ENCODE measurements at places on chromosomes 3 and 15. TPM values are rescaled to one million over a fixed set of nuclear protein-coding genes. Genes with fewer than 3 reads are reported as not detected.

PLOD2 gene
- total RNA-seq, result 423 TPM

SLC28A2 gene
- total RNA-seq, result not detected

ARNT2 gene
- total RNA-seq, result 7.4 TPM

ITIH1 gene
- not detected for total RNA-seq

PCOLCE2 gene
- total RNA-seq, result 205 TPM

COL6A6 gene
- total RNA-seq, result not detected

GRCh38 chr3:58609990-58610389 is 32.8 kb upstream of the FAM107A start:
- peak; percentile 75 for DNase-seq

DNA sequence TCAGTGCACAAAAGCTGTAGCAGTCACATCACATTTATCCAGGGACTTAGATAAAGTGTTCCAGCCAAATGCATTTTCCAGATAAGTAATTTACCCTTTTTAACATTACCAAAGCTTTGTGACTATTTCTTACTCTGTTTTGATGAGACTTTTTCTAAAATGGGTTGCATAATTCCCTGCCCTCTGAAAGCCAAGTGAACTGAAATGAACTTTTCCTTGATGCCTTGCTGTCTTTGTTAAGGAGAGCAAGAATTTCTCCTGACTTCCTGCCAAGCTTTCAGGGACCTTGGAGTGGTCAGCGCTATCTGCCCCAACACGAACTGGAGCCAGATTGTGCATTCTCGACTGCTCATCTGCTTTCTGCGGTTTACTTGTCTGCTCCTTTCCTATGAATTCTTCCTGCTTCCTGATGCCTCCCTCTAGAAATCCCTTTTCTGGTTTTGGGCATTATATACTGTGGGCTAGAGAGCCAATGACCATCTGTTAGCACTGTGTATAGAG is 34.8 kb downstream of the EIF4E3 start:
- DNase-seq, result peak; percentile 49

DNA sequence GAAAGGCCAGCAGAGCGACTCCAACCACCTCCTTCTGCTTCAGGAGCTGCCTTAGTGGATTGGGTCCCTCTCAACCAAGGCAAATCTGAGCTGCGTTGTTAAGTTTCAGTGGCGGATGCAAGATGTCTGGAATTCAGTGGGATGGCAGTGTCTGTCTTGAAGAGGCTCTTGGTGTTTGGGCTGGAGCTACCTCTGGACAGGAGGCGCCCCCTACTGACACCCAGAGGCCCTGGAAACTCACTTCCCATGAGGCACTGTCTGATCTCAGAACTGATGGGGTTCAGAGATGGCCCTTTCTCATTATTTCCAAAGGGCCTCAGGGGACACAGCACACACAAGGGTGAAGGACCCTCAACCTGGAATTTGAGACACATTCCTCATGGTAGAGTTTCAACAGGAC is 6.0 kb upstream of the SLC28A1 start:
- peak; percentile 41 for DNase-seq

DNA sequence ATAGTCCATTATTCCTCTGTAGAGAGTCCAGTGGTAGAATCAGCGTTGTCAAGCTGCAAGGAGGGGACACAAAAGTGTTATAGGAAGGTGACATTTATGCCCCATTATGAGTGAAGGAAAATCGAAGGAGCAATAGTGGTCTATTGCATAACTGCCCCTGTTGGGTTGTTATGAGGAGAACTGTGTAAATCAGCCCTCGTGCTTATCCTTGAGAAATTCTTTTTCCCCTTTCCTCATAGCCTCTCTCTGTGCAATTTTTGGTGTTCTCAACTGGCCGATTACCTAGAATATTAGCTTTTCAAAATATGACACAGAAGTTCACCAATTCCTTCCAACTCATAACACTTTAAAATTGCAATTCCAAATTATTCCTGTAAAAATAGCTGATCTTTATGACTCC is 286.6 kb downstream of the RBMS3 start:
- no peak for DNase-seq

DNA sequence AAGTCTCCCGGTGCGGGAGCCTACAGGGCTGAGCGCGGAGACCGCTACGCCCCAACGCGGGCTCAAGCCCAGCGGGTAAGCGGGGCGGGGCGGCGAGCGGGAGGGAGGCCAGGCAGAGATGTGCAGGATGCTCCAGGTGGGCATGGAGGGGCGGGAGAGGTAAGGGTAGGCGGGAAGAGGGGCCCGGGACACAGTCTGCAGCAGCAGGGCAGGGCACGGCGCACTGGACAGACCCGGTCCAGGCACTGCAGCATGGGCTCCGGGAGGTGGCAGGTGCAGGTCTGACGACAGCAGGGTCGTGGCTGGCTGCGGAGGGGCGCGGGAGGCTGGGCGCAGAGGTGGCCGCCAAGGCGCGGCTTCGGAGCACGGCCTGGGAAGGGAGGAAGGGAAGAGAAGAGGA is 102.8 kb downstream of the GABRB3 start:
- no peak for DNase-seq

- DNase-seq, result no peak
Observed at GRCh38 chr3:186142393-186142932, 33.6 kb upstream of the ETV5 start.

DNA sequence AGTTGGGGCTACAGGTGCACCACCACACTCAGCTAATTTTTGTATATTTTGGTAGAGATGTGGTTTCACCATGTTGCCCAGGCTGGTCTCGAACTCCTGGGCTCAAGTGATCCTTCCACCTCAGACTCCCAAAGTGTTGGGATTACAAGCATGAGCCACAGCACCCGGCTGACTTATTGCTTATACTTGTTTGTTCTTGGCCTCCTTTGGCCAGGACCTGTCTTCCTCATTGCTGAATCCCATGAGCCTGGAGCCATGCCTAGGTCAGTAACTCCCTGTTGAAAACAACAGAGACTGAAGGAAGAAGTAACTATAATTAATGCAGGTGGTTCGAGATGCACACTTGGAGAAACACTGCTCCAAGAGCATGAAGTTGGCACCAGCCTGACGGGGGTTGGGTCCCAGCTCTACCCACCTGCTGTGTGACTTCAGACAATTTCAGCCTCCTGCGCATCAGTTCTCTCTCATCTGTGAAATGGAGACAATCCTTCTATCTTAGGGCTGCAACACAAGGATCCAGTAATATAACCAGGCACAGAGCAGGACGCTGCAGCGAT is 38.9 kb downstream of the CPN2 start:
- peak; percentile 69 for DNase-seq

DNA sequence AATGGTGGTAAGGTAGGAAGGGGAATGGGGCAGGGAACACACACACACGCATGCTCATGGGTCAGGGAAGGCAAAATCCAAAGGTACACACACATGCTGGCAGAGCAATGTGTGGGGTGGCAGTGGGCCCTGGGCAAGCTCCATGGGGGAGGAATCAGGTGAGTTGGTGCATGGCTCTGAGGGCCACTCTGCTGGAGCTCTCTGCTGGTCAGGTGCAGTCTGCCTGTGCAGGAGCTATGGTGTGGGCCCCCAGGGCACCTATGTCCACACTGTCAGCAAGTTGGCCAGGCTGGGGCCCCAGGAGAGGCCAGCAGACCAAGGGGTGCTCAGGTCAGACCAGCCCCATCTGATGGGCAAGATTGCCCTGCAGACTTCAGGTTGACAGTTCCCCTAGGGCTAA is 90.1 kb upstream of the GAP43 start:
- DNase-seq, result no peak

- DNase-seq, result no peak
Observed at GRCh38 chr3:46661776-46662766, 31.4 kb downstream of the ALS2CL start.

DNA sequence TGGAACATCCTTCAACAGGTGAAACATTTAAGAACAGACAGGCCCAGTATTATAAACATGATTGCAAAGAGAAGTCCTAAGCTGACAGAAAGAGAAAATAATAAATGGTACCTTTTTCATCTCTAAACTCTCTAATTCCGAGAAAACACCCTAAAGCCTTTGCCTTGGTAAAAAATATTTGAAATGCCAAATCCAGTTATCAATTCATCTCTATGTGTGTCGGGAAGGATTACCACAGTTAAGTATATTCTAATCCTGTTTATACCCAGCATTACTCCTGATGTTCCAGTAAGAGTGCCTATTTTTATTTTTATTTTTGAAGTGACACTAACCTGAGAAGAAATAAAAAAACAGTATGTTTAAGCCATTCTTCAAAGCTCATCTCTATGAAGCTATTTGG is 219.3 kb upstream of the NANOGP8 start:
- no peak for DNase-seq

DNA sequence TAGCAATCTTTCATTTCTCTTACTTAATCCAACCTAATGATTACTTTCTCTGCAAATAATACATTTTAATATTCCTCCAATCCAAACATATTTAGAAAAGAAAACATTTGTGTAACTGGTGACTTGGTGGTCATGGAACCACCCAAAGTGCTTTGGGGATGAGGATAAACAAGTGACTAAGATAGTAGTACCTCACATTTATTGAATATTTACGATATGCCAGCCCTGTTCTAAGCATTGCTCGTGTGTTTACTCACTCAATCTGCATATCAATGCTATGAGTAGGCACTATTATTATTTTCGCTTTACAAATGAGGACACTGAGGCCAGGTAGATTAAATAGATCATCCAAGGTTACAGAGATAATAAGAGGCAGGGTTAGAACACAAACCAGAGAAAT is 189.5 kb downstream of the SHOX2 start:
- DNase-seq, result no peak

DNA sequence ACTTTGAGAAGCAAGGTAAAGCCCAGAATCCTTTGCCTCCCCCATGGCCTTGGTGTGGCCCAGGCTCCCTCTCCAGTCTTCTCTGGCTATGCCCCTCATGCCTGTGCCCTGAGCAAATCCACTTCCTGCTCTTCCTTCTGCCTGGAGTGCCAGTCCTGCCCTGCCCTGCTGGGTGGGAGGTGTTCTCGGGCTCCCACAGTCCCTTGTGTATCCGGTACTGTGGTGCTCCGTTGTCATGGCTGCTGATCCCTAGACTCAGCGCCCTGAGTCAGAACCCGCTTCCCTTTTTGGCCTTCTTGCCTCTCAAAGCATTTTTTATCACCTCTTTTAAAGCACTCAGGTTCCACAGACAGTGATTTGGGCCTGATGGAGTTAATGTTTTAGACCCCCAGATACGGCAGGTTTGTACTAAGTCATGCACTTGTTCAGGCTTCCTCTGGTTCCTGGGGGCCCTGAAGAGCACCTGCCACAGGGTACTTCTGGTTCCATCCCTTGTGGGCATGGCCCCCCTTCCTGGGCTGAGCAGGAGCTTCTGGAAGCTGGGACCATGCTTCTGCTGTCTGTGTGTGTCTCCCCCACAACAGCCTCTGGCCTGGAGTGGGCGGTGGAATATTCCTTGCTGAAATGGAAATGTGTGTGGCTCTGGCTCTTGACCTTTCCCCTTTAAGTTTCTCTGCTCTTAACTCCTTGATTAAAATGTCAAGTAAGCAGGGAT is 29.6 kb upstream of the ADAMTS7 start:
- peak; percentile 75 for DNase-seq

DNA sequence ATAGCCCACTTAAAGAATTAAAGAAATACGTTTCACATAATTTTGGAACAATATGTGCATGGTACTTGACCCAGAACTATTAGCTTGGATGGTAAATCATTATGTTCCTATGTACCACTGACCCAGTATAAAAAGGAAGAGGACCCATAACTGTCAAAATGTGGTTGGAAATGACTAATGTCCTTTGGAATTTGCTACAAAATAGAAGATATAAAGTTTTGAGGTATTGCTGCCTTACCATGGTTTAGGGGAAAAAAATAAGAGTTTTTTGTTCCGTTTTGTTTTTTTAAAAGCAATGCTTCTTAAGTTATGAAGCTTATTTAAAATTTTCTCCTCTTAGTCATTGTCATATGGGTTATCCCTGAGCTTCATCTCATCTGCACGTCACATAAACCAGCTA is 15.8 kb upstream of the TFDP2 start:
- no peak for DNase-seq

GRCh38 chr15:56619887-56620286 is 113.4 kb downstream of the ZNF280D start:
- no peak for DNase-seq

- DNase-seq, result no peak
Observed at GRCh38 chr3:108100906-108101660, 10.3 kb upstream of the CD47 start.

- DNase-seq, result no peak
Observed at GRCh38 chr3:45960289-45960688, 17.0 kb downstream of the CXCR6 start.

- DNase-seq, result no peak
Observed at GRCh38 chr3:182485301-182485700, 308.0 kb upstream of the ATP11B start.

Data from MG63 (cell line).